Right atrium auricular region (tissue), 2 donors: ENCODE measurements at places on chromosomes 2 and 18. TPM values are rescaled to one million over a fixed set of nuclear protein-coding genes. Genes with fewer than 3 reads are reported as not detected.

Gene EPB41L5
- total RNA-seq = 7.9 TPM

DNA sequence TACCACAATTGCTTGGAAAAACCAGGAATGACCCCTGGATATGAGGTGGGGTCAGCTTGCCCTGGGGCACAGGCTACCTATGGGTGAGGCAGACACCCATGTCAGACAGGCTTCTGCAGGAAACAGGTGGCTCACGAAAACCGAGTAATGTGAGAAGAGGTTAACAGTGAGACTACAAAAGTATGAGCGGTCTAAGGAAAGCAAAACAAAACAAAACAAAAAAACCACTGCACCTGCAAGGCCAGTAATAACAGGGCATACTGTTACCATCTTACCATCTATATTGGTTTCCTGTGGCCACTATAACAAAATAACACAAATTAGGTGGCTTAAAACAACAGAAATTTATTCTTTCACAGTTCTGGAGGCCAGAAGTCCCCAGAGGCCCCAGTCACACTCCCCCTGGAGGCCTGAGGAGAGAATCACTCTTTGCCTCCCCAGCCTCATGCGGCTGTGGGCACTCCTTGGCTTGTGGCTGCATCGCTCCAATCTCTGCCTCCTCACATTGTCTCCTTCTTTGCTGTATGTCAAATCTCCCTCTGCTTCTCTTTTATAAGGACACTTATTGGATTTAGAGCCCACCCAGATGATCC is 86.6 kb upstream of the EPC2 start:
- DNase-seq = no peak

DNA sequence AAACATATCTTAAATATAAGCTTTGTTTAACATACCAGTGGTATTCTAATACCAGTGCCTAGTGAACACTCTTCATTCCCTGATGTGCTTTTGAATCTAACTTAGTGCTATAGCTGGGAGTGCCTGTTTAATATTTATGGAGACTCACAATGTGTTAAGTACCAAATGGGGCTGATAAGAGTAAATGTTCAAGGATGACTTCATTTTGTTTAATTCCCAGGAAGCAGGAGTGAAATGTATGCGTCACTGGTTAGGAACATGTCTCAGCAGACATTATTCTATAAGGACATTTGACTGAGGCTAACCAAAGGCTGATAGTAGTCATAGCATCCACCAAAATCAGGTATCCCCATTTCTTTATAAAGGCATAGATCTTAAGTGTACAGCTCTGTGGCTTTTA is 31.7 kb upstream of the LINC00305 start:
- no peak for DNase-seq

DNA sequence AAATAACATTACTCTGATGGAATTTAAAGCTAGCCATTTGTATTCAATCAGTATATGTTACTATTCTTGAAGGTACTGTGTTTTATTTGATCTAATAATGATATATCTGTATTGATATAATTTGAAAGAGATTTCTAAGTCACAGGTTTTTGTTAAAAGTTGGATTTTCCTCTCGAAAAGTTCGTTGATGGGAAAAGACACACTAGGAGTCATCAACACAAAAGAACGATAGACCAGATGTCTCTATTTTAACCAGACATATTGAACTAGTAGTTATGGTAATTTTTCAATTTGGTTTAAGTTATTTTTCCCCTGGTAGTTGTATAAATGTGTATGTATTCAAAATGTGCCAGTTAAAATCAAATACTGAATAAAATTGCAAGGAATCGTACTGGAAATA is 2.5 kb downstream of the ASXL3 start:
- no peak for DNase-seq
